ENCODE measurements at places on chromosomes 16 and 17.

DNA sequence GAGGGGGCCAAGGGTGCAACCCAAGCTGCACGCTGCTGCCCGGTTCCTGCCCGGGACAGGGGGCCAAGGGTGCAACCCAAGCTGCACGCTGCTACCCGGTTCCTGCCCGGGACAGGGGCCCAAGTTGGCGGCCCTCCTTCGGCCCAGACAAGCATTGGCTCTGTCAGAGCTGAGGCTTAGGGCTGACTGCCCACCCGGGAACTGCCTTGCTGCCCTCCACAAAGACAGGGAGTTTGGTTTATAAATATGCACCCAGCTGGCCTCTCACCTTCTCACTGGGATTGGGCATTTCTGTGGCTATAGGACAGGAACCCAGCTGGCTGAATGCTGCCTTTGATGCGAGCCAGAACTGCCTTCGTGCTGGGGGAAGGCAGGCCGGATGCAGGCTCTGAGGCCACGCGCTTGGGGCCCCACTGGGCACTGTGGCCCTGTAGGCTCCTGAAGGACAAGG, 105.7 kb downstream of the IRX5 start:
- DNase-seq, result no peak

DNA sequence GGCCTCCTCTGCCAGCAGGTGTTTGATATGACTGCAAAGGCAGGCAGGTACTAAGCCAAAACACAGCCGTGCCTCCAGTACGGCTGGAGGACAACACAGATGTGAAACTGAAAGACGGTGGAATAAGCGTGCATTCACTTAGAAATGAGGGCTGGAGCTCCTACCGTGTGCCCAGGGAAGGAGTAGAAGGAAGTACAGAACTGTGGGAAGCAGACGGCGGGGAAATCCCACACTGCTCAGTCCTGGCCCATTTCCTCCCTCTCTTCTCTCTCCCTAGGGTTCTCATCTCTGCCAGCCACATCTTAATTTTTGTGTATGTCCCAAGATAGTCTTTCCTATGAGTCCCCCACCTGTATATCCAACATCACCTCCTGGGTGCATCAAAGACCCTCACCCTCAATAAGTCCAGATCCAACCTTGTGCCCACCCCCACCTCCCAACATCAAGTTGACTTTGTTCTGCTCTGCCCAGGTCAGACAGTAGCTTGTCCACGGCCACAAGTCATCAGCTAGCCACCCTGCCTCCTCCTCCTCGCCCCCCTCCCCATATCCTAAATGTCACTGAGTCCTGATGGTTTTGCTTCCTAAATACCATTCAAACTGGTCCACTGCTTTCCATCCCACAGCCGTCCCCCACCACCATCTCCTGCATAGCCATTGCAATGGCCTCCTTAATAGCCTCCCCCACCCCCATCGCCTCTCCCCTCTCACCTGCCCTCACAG, 77.1 kb upstream of the RPL38 start:
- DNase-seq, result no peak

- DNase-seq, result peak; percentile 14
These were observed 594 bp downstream of the MAPK8IP3 start for GRCh38 chr16:1706386-1707192.

GRCh38 chr16:48959204-48959603, 322.4 kb downstream of the CBLN1 start:
- DNase-seq, result no peak

DNA sequence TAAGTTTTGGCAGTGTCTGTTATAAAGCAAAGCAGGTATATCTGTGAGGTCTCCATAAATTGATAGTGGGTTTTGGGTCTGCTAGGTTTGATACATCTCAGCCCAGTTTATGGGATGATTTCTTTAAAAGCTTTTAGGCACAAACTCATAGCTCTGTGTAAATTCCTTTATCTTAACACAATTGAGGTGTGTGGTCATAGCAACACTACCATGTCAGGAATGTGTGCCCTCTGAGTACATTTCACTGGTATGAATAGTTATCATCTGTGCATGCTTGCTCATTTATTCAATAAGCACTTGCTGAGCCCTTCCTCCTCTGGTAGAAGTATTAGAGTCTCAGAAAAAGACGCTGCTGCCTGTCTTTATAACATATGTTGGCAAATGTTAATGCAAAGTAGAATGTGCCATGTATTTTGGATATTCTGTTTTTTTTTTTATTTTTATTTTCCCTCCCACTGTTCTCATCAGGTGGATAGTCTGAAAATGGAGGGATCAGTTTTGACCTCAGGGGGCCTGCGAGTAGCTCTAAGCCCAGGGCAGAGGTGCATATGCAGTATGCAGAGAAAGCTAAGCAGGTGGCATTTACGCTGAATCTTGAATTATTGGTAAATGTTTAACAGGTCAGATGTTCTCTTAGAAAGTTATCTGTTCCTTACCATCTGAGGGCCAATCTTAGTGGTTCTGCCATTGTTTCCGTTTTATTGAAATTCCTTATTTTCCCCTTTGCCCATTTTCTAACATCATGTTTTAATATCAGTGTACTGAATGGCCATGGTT, 90.7 kb downstream of the WNT3 start:
- DNase-seq, result no peak

DNA sequence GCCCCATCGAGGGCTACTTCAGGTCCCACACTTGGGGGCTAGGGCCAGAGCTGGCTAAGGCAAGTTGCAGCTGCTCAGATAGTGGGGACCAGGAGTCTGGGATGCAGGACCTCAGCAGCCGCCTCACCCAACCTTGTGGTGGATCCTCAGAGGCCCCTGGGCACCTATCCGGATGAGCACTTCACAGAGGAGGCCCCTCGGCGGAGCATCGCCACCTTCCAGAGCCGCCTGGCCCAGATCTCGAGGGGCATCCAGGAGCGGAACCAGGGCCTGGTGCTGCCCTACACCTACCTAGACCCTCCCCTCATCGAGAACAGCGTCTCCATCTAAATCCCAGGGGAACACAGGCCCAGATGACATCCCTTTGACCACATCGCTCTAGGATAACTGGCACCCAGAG, 9.4 kb downstream of the ALOX15B start:
- no peak for DNase-seq
